ENCODE measurements at places on chromosomes 11 and 22.

DNA sequence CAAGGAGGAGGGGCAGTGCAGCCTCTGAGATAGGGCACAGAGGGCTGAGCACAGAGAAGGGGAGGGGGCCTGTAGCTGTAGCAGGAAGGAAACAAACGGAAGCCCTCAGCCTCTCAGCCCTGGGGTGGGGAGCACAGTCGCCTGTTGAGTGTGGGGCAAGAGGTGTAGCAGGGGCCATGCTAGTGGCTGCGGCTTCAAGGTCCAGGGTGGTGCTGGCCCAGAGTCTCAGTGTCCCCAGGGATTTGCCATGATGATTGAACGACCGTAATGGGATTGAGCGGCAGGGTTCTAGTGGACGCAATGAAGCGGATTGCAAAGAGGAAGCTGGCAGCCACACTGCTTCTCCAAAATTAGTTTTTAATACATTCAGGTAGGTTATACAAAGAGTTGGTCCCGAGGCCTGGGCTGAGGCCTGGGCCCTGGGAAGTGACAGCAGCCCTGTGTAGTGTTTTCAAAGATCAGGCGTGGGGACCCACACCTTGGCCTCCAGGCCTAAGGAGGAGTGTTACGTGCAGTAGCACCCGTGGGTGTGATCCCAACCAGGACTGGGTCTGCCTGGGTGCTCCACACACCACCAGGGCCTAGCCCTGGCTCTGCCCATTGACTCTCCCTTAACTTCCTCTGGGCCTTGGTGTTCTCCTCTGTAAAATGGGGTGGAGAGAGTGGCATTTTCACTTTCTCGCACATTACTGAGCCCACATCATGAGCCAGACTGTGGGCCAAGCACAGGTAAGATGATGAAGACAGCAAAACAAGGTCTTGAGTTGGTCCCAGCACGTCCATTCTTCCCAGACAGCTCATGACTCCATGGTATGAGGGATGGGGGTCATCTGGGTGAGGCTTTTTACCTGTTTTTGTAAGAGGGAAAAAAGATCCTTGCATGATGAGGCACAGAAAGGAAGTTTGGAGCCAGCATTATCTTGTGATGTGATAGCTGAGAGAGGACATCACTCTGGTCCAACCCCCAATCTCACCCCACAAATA lies 13.1 kb downstream of the LRRC32 start:
- DNase-seq: no peak

GRCh38 chr11:1906181-1906580 lies 13.3 kb upstream of the TNNT3 start:
- no peak for DNase-seq

GRCh38 chr11:19168090-19168489 lies 33.7 kb downstream of the CSRP3 start:
- DNase-seq: no peak

DNA sequence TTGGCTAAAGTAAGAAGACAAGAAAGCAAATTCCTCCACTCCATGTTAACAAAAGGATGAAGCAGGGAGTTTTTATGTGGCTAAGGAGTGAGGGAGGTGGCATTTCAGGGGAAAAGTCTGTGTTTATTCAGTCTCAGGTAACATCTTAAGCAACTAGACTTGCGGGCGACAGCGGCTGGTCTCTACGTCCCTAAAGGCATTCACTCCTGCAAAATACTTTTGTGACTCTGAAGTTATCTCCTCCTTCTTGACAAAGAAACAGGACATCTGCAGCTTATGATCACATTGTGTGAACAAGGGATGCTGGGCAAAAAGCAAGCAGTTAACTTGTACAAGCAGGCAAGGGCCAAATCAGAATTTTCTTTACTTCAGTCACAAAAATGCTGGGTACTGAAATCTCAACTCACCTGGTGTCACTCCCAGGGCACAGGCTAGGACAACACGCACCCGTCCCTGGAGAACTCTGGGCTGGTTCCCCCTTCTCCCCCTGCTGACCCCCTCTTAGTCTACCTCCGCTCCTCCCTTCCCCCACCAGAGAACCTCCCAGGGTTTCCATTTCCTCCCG lies 38.3 kb downstream of the IGLL5 start:
- no peak for DNase-seq

DNA sequence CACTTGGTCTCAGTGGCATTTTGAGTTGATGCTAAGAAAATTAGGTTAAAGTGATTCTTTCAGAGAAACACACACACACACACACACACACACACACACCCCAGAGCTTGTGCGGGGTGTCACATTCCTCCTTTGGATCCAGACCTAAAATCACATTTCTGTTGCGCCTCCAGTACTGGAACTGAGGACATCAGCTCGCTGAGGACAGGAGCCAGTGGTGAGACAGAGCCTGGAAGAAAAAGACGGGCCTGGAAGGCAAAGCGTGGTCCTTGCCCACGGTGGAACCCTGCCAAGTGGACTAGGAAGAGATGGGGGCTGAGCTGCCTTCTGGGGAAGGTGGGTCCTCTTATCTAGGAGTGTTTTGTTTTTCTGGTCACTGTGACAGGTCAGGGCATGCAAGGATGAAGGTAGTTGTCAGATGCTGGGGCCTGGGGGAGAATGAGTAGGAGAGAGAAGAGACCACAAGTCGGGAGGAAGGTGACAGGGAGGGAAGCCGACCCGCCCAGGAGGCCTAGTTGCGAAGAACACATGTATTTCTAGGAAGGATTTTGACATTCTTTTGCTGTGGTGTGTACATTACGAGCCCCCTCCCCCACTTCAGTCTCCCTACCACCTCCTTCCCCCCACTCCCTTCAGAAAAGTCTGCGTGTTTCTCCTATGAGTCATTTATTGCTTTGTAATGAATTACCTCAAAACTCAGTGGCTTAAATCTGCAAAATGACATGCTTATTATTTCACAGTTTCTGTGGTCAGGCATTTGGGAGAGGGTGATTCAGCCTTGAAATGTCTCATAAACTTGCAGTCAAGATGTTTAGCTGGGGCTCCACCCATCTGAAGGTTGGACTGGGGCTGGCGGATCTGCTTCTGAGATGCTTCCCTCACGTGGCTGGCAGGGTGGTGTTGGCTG lies 4.8 kb upstream of the ELFN2 start:
- DNase-seq: peak; percentile 68

GRCh38 chr11:118071416-118072030 lies 5.4 kb upstream of the TMPRSS4 start:
- no peak for DNase-seq

DNA sequence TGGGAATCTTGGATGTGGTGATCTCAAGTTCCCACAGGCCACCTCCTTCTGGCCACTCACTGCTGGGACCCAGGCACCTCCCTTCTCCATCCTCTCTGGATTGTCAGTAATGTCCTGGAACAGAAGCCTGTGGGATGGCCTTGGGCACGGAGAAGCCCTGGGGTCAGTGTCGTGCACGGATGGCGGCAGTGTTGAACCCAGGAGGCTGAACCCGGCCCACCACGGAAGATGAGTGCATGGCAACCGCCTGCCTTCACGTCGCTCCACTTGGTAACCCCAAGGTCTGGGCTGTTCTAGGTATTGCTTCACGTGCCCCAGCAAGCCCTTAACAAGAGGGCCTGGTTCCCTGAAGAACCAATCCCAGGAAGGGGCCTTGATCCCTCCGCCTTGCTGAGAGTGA lies 7.1 kb downstream of the THYN1 start:
- DNase-seq: no peak

DNA sequence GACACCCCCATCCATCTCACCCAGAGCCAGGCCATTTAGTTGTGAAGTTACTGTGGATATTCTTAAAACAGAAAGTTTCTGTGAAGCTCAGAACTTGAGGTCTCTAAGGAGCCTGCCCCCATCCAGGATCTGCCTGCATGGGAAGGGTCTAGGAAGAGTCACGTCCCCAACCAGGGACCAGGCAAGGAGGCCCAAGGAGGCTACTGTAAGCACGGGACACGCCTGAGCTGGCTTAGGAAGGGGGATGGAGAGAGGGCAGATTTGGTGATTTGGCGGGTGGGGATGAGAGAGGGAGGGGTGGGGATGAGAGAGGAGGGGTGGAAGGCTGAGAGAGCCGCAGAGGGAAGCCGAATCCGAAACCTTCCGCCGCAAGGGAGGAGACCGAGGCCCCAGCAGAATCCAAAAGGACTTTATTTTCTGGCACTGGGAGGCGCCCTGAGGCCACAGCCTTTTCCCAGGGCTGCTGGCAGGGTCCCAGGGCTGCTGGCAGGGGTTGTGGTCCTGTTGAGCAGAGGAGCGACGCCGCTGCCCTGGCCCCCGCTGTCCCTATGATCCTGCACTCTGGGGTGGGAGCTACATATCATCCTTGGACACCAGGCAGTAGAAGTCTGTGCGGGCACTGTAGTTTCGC lies 9.4 kb downstream of the SIGIRR start:
- DNase-seq: no peak

DNA sequence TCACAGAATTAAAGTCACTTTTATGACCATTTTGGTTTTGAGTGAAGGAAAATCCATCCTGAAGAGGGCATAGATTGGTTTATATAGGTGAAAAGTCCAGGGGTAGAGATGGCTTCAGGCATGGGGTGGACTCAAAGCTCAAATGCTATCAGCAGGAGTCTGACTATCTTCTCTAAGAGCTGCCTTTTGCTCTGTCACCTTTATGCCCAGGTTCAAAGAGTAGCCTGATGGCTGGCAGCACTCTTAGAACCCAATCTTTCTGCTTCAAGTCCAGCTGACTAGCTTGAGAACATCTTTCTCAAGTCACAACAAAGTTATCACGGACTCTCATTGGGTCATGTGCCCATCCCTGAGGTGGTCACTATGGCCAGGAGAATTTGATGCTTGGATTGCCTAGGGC lies 27.2 kb upstream of the SWAP70 start:
- no peak for DNase-seq

DNA sequence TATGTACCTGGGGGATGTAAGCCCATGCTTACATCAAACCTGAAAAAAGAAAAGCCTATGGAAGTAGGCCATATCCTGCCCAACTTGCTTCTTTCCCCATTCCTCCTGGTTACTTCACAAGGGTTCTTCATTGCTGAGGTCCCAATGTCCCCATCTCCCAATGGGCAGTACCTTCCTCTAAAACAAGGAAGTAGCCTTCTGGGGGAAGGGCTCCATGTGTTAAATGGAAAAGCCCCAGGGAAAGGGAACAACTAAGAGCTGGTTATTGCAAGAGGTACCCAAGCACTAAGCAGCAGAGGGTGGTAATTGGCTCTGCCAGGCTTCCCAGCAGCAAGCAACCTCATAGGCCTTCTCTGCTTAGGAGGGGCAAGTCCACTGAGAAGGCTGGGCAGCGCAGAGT lies 11.3 kb downstream of the TMEM216 start:
- DNase-seq: no peak

GRCh38 chr11:14764179-14764578 lies 120.6 kb downstream of the PDE3B start:
- DNase-seq: no peak

- no peak for DNase-seq
Observed at GRCh38 chr11:45451766-45452440, 165.8 kb upstream of the SYT13 start.

- no peak for DNase-seq
Observed at GRCh38 chr11:72767203-72768062, 15.2 kb upstream of the ARAP1 start.

- DNase-seq: no peak
Observed at GRCh38 chr11:57341250-57341808, 3.2 kb downstream of the P2RX3 start.

DNA sequence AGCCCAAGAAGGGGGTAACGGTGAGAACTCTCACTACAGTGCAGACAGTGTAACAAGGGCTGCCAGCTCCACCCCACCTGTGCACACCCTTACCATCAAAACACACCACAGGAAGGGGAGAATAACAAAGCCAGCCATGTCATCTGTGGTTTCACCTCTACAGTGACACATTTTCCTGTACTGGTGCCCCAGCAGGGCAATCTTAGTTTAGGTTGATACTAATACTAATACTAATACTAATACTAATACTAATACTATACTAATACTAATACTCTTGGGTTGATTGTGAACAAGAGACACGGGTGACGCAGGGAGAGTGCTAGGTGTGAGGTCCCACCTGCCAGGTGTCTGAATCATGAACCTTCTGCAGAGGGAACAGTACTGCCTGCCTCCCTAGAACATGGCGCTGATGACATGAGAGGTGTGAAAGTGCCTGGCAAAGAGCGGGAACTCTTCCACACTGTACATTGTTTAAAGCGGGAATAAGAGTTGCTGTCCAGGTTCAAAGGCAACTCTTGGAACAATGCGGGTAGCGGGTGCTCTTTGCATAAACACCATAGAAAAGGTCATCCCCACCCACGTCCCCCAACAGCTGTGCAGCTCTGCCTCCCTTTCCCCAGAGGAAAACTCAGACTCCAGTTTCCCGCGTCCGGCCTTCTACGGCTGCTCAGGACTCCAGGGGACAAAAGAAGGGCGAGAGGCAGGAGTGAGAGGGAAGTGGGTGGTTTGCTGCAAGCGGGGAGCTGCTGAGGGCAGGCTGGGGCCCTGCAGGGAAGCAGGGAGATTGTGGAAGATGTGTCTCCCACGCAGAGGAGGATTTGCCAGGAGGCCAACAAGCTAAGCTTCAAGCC lies 25.0 kb upstream of the TMPRSS4 start:
- peak; percentile 61 for DNase-seq

DNA sequence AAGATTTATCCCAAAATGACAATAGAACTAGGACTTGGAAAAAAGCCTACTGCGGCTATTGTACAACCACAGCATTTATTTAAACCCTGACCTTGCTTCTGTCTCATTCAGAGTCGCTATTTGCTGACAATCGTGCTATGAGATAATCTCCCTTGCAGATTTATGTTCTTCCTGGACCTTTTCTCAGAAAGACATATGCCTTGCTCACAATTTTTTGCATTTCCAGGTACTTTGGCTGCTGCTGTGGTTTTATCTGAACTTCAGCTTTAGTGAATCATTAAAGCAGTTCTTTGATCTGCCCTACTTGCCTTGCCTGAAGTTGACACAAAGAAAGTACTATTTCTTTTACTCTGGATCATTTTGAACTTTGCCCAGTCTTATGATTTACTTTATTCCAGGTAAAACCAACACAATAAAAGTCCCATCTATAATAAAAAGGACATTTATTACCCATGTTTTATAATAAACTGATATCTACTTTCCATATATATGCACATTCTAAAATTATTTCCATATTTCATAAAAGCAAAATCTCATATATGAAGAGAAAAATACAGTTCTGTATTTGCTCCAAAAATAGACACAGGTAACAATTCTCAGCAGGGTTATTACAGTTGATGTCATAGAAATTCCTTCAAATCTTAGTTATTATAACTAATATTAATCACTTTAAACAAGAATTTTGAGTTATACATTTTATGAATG lies 63.4 kb upstream of the CARD18 start:
- DNase-seq: no peak

DNA sequence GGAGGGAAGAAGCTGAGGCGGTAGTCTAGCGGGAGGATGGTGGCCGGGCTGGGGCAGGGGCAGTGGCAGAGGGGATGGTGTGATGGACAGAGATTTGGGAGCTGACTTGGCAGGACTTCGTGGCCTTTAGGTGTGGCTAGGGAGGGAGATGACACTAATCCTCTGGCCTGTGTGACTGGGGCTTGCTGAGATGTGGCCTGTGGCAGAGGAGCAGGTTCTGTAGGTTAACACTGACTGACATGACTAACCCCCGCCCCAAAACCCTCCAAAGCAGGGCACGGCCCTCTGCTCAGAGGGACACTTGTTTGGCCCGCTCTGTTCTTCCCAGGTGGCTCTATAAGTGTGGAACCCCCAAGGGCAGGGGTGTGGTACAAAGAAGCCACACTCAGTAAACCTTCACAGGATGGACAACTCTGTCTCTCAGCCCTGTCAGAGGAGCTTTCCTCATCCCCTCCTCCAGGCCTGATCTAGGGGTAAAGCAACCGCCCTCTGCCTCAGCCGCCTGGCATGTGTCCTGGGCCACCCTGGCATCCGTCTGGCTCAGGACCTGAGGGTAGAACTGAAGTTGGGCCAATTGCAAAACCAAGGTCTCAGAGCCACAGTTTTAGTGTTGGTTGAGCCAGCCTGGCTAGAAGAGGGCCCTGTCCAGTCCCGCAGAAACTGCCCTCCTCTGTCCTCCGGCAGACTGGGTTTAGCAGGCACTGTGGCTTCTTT lies 15.6 kb downstream of the TOM1 start:
- DNase-seq: no peak

All from activated CD4-positive, alpha-beta T cell treated with anti-CD3 and anti-CD28 coated beads, Interleukin-2, amount 50 U/mL, for 48 hours (primary cell).